ENCODE measurements at places on chromosomes 12 and 14. TPM values are rescaled to one million over a fixed set of nuclear protein-coding genes. Genes with fewer than 3 reads are reported as not detected.

The GARIN6 gene
- not detected for total RNA-seq

The KCNH3 gene
- total RNA-seq: 0.13 TPM

The NKX2-1 gene
- total RNA-seq: not detected

The OR4K14 gene
- total RNA-seq: not detected

The C12orf50 gene
- not detected for total RNA-seq

The AICDA gene
- total RNA-seq: not detected

The LTA4H gene
- 96.5 TPM for total RNA-seq

The DAAM1 gene
- total RNA-seq: 52.4 TPM

The CPSF6 gene
- total RNA-seq: 61.3 TPM

The KLHDC2 gene
- 68.7 TPM for total RNA-seq

The PPP1R36 gene
- total RNA-seq: 5.0 TPM

The TMEM30B gene
- total RNA-seq: 77.1 TPM

All from colonic mucosa (tissue), 4 donors.